ENCODE measurements at places on chromosomes 1 and 21.

DNA sequence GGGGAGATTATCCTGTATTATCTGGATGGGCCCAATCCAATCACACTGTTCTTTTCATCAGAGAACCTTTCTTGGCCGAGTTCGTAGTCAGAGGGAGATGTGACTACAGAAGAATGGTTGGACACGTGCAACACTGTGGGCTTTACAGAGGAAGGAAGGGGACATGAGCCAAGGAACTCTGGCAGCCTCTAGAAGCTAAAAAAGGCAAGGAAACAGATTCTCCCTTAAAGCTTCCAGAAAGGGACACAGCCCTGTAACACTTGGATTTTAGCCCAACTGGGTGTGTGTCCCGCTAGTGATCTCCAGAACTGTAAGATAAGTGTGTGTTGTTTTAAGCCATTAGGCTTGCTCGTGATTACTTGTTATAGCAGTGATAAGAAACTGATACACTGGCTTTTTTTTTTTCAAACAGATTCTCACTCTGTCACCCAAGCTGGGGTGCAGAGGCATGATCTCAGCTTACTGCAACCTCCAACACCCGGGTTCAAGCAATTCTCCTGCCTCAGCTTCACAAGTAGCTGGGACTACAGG, 53.9 kb upstream of the FBXO28 start:
- no peak for DNase-seq

DNA sequence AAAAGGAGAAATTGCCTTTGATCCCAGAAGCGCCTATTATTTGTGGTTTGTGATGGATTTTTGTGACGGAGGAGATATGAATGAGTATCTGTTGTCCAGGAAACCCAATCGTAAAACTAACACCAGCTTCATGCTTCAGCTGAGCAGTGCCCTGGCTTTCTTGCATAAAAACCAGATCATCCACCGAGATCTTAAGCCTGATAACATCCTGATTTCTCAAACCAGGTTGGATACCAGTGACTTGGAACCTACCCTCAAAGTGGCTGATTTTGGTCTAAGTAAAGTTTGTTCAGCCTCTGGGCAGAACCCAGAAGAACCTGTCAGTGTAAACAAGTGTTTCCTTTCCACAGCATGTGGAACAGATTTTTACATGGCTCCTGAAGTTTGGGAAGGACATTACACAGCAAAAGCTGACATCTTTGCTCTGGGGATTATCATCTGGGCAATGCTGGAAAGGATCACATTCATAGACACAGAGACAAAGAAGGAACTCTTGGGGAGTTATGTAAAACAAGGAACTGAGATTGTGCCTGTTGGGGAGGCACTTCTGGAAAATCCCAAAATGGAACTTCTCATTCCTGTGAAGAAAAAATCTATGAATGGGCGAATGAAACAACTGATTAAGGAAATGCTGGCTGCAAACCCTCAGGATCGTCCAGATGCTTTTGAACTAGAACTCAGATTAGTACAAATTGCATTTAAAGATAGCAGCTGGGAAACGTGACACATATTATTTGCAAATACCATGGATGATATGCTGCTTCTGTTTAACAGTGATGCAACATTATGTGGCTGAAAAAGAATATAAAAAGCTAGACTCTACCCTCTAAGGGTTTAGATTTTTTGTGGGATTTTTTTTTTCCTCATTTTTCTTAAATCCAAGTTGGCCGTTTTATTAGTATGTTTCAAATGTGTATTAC, 10.5 kb downstream of the PDIK1L start:
- no peak for DNase-seq

GRCh38 chr1:159250638-159251216, 46.1 kb downstream of the ACKR1 start:
- DNase-seq: no peak

- no peak for DNase-seq
Measured at GRCh38 chr1:109094377-109094803, 3.8 kb downstream of the TMEM167B start.

DNA sequence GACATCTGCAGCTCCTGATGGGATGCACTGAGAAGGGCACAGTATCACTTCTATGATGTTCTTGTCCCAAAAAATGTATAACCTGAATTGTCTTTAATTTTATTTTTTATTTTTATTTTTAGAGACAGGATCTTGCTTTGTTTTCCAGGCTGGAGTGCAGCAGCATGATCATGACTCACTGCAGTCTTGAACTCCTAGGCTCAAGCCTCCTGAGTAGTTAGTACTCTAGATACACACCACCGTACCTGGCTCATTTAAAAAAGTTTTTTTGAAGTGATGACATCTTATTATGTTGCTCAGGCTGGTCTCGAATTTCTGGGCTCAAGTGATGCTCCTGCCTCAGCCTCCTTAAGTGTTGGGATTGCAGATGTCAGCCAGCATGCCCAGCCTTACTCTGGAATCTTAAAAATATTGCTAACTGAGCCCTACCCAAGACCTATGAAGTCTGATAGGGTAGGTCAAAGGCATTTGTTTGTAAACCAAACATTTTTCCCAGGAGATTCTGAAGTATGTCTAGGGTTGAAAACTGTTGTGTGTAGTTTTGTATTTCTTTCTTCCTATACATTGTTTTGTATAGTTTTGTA, 68.9 kb downstream of the ATF6 start:
- no peak for DNase-seq

DNA sequence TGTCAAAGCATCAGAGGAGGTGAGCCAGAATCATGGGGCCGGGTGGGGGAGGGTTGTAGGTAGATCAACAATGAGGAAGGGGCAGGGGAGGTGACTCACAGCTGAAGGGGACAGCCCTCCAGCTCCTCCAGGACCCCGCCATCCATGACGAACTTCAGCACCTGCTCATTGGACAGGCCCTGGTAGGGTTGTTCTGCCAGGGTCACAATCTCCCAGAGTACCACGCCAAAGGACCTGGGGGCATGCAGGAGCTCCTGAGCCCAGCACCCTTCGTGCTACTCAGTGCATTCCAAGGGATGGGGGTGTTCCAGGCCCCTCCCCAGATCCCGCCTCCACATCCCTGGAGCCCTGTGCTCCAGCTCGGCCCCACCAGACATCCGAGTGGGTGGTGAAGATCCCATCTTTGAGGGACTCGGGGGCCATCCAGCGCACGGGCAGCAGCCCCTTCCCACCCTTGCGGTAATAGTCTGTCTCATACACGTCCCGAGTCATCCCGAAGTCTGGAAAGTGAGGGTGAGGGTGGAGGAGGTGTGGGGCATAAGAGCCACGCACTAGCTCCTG, 17.5 kb downstream of the INSRR start:
- no peak for DNase-seq

DNA sequence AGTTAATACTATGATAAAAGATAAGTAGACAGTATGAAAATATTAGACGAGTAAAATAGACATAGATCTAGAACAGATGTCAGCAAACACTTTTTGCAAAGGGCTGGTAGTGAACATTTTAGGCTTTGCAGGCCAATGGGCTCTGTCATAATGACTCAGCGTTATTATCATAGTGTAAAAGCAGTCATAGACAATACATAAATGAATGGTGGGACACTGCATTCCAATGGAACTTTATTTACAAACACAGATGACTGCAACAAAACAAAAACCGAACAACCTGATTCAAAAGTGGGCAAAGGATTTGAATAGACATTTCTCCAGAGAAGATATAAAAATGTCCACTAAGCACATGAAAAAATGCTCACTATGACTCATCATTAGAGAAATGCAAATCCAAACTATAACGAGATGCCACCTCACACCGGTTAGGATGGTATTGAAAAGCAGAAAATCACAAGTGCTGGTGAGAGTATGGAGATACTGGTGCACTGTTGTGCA, 7.3 kb downstream of the GSTM5 start:
- no peak for DNase-seq

GRCh38 chr1:68811806-68812205, 314.9 kb upstream of the DEPDC1 start:
- no peak for DNase-seq

DNA sequence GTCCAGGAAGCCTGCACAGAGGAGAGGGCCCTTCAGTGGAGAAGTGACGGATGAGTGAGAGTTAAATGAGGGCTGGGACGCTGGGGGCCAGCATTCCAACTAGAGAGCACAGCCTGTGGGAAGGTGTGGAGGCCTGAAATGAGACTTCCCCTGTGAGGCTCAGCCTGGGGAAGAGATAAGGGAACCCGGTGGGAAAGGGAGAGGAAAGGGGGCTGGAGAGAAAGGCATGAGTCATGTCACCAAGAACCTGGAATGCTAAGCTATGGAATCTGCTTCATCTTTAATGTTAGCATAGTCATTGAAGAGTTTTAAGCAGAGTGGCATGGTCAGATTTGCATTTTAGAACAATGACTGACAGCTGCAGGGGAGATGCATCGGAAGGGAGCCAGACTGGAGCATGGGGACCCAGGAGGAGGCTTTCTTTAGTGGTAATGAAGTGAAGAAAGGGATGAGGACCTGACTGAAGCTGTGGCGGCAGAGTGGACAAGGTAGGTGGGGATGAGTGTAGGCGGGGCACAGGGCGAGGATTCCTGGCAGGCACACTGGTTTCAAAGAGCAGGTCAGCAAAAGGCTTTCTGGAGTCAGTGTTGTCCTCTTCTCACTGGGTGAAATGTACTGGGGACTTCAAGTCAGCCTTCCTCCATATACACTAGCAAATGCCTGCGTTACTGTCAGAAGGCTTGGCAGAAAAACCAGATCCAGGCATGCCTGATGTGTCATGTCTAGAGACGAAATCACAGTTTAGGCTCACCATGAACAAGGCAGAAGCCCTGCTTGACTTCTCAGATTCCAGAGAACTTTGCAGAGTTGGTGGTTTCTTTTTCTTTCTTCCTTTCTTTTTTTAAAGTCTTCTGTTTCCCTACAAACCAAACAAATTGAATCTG, 8.0 kb downstream of the RGL1 start:
- no peak for DNase-seq

GRCh38 chr21:39651206-39651605, 38.5 kb downstream of the B3GALT5 start:
- DNase-seq: no peak

DNA sequence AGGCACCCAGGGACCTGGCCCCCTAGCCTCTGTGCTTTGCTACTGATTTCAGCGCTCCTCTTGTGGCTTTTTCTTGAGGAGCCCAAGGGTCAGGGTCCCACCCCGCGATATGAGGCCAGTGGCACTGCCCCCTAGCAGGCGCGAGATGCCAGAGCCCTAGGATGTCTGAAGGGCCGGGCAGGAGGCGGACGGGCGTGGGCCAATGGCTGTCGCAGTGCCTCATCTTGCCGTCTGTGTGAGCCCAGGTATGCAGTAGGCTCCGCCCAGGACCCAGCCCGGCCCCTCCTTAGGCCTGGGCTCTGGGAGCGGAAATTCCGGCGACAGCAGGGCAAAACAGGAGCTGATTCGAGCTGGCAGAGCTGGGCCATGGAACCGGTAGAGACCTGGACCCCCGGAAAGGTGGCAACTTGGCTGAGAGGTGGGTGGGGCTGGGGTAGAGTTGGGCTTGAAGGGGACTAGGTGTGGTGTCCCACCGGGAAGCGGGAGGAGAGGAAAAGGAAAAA, at the start of gene CNKSR1:
Gene CNKSR1 (plus strand): TSS at position 310 of the 503 bp plus-strand sequence. CDS start 57 bp downstream, at position 367.
- DNase-seq: no peak
